ENCODE measurements at places on chromosomes 4 and X. TPM values are rescaled to one million over a fixed set of nuclear protein-coding genes. Genes with fewer than 3 reads are reported as not detected.

GRCh38 chr4:182451441-182451840, 208.2 kb downstream of the TENM3 start:
- no peak for DNase-seq
- H3K4me3 ChIP-seq, result no peak overlapping the region
- H3K36me3 ChIP-seq, result no peaks in the 10 kb centered on the region
- H3K4me1 ChIP-seq, result peaks cover 5% of the 10 kb centered on the region
- H3K27me3 ChIP-seq, result peaks cover 78% of the 10 kb centered on the region

GRCh38 chrX:48835524-48836329, at the start of gene PCSK1N:
PCSK1N (minus strand) TSS chrX:48835610; CDS start chrX:48835532, 78 bp downstream.
- H3K27ac ChIP-seq, result no peak within 1 kb of the TSS
- H3K36me3 ChIP-seq, result no peaks in the 10 kb centered on the region
- H3K4me3 ChIP-seq, result peak within 1 kb of the TSS; percentile 25
- no peaks in the 10 kb centered on the region for H3K4me1 ChIP-seq
- no peak for DNase-seq

Gene CPZ
- 6.7 TPM for total RNA-seq

Gene GK
- total RNA-seq, result 48.3 TPM

DNA sequence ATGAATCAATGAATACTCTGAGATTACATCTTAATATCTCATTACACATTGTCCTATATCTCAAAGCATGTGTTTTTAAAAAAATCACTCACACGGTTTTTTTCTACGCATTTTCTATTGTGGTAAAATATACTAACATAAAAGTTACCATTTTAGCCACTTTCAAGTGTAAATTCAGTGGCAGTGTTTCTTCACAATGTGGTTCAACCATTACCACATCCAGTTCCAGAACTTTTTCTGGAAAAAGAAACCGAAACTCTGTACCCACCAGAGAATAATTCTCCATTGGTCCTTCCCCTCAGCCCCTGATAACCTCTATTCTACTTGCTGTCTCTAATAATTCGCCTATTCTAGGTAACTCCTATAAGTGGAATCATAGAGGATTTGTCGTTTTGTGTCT, 35.3 kb upstream of the ACSL1 start:
- no peaks in the 10 kb centered on the region for H3K27me3 ChIP-seq
- peak overlapping the region; percentile 17 for H3K27ac ChIP-seq
- no peak for DNase-seq
- H3K36me3 ChIP-seq, result no peaks in the 10 kb centered on the region

Gene GPRASP2
- total RNA-seq, result 8.0 TPM

GRCh38 chrX:40085102-40085551, 12.6 kb downstream of the BCOR start:
- H3K4me1 ChIP-seq, result peaks cover 10% of the 10 kb centered on the region
- H3K36me3 ChIP-seq, result no peaks in the 10 kb centered on the region
- no peak overlapping the region for H3K4me3 ChIP-seq
- H3K27ac ChIP-seq, result no peak overlapping the region
- H3K27me3 ChIP-seq, result no peaks in the 10 kb centered on the region
- DNase-seq, result no peak

DNA sequence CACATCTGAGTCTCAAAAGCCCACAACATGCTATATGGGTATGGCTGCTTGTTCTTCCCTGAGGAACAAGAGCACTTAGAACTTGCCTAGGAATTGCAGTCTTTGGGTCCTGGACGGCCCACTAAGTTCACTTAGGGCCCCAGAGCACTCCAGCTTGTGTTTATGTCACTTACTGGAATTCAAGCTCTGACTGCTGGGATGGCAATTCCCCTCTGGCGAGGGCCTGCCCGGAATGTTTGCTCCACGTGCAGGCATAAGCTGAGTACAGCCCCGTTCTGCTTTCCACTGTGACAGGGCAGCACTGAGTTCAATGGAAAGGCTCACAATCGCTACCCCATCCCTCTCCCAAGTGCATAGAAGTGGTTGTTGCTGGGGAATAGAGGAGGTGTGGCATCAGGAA, 25.9 kb upstream of the RASSF6 start:
- no peaks in the 10 kb centered on the region for H3K27me3 ChIP-seq
- H3K4me1 ChIP-seq, result no peaks in the 10 kb centered on the region
- H3K36me3 ChIP-seq, result no peaks in the 10 kb centered on the region

Gene NUP62CL
- total RNA-seq, result 0.78 TPM

DNA sequence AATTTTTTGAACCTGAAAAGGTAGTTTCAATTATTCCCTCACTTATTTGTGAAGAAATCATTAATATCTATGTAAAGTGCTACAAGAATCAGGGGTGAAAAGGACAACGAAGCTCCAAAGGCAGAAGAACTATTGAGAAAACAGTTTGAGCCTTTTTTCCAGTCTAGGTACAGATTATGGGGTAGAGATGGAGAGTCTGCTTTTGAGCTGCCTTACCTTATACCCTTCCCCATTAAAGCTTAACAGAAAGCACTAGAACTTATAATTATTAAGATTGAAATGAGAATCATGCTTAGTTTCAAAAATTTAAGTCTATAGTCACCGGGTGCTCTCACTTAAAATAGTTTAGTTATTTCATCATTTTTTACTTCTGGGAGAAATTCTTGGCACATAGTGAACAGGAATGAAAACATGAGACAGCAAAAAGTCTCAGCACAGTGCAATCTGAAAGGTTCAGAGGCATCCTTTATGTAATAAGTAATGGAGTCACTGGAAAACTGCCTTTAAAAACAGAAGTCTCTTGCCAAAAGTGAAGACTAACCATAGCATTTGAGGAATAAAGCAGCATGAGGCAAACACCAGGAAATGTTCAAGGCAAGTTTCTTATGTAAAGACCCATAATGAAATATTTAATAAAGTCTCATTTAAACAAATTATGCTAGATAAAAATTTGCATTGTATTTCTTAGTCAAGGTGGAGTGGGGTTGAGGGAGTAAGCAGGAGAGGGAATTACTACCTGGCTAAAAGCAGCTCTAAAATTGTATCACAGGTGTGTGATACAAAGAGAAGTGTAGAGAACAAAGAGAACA, 5.1 kb upstream of the DCLK2 start:
- no peak overlapping the region for H3K27ac ChIP-seq
- DNase-seq, result no peak
- H3K36me3 ChIP-seq, result no peaks in the 10 kb centered on the region
- no peaks in the 10 kb centered on the region for H3K27me3 ChIP-seq
- no peak overlapping the region for H3K4me3 ChIP-seq

GRCh38 chrX:141904262-141904661, 568 bp downstream of the MAGEC1 start:
- no peaks in the 10 kb centered on the region for H3K36me3 ChIP-seq
- no peaks in the 10 kb centered on the region for H3K27me3 ChIP-seq
- H3K27ac ChIP-seq, result no peak overlapping the region
- no peaks in the 10 kb centered on the region for H3K4me1 ChIP-seq

Gene NLRP2B
- total RNA-seq, result not detected

- peak; percentile 85 for DNase-seq
- no peaks in the 10 kb centered on the region for H3K4me1 ChIP-seq
- no peaks in the 10 kb centered on the region for H3K27me3 ChIP-seq
- H3K36me3 ChIP-seq, result no peaks in the 10 kb centered on the region
- H3K4me3 ChIP-seq, result peak within 1 kb of the TSS; percentile 61
These were observed at the start of gene GSPT2 for GRCh38 chrX:51743179-51743957. GSPT2 (plus strand) TSS chrX:51743442; CDS start chrX:51743627, 185 bp downstream.

Gene PDCL2
- not detected for total RNA-seq

Measured in upper lobe of right lung (tissue), 1 donor.